ENCODE measurements at places on chromosomes 11 and 22.

- DNase-seq = peak; percentile 69
These were observed 17.2 kb downstream of the CBX7 start for GRCh38 chr22:39135092-39135896.

DNA sequence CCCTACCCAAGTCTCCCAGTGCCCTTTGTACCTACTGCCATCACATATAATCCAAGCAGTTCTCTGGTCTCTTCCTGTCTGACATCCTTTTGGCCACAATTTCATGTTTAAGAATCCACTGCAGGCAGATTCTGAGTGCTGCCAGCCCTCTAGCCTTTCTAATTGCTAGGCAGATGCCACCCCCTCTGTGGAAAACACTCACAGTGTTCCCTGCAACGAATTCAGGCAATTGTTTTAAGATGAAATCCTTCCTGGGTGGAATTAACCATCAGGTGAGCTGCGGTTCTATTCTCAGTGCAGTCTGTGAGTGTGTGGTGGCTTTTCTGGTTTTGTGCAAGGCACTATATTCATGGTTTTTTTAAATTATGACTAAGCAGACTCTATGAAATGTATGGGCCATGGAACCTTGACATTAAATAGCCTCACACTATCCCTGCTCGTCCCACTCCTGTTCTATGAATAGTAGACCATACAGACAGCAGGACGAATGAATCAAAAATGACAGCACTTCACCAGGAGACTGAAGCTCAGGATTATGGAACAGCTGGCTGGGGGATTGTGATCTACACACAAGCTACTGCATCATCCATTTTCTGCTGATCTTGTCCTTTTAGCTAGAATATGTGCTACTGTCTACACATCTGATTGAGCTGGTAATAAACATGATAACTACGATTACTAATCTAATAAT lies 29.8 kb upstream of the BMAL1 start:
- no peak for DNase-seq

- no peak for DNase-seq
These were observed 22.0 kb upstream of the CTSC start for GRCh38 chr11:88359541-88359940.

DNA sequence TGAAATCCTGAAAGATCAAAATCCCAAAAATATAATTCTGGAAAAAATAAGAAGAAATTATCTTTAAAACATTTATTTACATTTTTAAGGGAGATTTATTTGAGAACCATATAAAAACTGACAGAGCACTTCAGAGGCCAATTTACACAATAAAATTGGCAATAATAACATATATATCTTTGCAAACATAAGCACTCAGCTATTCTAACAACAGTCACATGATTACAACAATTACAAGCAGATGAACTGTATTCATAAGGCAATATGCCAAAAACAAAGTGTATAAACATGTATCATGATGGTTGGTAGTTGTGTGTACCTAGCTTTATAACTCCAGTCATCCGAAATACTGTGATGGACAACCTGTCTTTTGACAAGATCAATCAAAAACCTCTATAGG lies 17.7 kb upstream of the RASSF10 start:
- DNase-seq = no peak

DNA sequence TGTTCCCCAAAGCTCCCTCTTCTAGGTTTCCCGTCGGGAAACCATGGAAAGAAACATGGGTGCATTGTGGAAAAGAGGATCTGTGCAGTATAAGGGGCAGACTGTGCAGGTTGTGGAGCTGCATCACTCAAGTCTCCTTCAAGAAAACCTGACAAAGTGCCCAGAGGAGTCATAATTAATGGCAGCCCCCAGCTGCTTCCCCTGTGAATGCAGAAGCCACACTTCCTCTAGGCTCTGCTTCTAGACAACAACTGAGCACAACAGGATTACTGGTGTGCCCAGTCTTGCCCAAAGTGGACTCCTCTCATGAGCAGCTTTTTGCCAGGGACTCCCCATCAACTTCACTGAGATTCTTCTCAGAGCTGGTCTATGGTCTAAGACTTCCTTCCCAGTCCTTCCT lies 42.6 kb upstream of the SCUBE2 start:
- DNase-seq = no peak

- DNase-seq = peak; percentile 43
These were observed 25.6 kb downstream of the NARS2 start for GRCh38 chr11:78548911-78549590.

DNA sequence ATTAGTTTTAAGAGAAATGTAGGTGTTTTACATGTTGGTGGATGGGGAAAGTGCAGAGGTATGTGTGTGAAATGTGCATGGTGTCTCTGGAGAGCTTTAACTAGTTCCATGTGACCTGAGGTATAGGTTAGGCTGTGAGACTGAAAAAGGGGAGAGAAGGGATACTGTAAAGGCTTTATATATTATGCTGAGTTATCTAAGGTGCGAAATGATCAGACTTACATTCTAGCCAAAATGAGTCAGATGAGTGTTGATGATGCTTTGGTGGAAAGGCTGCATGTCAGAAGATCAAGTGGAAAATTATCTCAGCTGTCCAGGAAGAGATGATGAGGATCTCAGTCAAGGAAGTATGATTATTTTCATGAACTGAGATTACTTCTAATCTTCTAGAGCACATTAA lies 15.8 kb downstream of the ACAT1 start:
- DNase-seq = no peak

- DNase-seq = peak; percentile 67
These were observed 2.9 kb upstream of the MTFP1 start for GRCh38 chr22:30422481-30423300.

GRCh38 chr11:1048375-1049070 lies 12.0 kb upstream of the MUC6 start:
- DNase-seq = no peak

DNA sequence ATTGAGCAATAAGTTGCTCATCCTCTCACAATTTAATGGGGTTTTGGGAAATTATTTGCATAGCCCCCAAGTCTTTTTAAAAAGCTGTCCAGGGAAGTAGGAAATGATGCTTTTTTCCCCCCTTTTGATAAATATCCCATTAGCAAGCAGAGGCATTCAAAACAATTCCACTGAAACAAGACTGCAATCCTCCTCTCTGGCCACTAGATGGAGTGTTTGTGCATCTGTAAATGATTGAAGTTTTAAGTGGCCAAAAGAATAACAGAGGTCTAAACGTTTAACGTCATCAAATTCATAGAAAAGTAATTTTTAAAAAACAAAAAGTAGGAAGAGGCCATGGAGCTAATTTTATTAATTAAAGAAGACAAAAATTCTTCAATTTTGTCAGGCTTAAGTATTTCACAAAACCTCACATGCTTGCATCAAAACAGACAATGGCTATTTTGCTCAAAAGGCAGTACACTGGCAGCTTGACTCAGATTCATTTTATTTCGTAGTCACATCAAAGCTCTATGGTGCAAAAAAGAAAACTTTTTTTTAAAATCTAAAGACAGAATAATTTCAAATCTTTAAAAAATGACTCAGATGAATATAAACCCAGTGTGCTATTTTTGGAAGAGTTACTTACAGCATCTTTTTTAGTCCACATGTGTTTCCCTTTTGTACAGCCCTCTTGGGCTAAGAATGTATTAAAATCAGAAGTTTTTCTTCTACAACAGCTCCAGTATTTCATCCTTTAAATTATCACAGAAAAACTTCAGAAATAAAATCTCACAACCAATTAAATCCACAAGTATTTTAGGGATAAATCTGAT lies 17.8 kb downstream of the CHORDC1 start:
- no peak for DNase-seq

GRCh38 chr11:70713988-70714665 lies 315.8 kb downstream of the CTTN start:
- no peak for DNase-seq

DNA sequence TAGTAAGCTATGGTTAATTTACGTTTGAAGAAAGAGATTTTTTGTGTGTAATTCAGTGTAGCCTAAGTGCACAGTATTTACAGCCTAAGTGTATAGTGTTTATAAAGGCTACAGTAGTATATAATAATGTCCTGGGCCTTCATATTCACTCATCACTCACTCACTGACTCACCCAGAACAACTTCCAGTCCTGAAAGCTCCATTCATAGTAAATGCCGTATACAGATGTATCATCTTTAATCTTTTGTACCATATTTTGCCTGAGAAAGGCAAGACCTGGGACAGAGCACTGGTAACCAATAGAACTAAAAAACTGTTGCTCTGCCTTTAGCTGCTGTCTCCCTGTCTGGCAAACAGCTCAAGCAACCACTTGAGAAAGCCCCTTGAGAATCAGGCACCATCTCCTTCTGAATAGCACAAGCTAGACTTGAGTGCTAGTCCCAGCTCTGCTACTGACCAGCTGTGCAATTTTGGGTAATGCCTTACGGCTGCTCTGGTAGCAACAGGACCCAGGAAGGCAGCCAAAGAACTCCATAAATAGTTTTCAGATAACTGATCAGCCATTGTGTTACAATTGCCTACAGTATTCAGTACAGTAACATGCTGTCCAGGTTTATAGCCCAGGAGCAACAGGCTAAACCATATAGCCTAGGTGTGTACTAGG lies 131.3 kb downstream of the KCNC1 start:
- no peak for DNase-seq

GRCh38 chr11:30992513-30992849 lies 377.1 kb downstream of the DCDC1 start:
- no peak for DNase-seq

- no peak for DNase-seq
These were observed 363.0 kb downstream of the CNTN5 start for GRCh38 chr11:99383648-99384245.
